ENCODE measurements at places on chromosomes 1 and 21.

DNA sequence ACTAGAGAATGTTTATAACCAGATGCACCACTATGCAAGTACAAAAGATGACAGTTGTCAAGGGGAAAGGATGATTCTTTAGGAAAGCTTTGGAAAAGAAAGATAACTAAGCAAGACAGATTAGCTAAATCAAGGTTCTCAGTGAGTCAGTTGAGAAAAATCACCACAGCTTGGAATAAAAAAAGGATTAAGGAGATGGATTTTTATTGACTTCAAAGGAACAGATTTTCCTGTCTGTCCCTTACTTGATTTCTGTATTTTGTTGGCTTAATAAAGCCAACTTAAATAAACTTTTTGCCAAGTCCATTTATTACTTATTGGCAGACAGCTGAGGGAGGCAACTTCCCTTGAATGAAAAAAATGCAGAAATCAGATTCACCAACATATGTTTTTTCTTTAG lies 93.9 kb downstream of the NR5A2 start:
- no peak for DNase-seq

DNA sequence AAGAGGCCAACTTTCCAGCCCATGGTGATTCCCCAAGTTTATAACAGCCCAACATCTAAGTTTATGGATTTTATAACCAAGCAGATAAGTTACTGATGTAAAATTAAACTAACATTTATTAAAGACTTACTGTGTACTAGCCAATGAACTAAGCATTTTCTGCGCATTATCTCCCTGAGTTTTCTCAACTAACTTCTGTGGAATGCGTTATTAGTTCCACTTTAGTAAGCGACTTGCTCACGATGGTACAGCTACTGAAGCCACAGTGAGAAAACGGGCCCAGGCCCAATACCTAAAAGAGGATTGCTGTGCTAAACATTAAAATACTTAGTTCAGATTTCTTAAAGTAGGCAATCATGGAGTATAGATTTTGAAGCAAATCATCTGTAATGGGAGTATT lies 61.0 kb downstream of the ZBTB18 start:
- no peak for DNase-seq

- DNase-seq: no peak
Observed at GRCh38 chr1:53511933-53512806, 53.0 kb downstream of the DMRTB1 start.

DNA sequence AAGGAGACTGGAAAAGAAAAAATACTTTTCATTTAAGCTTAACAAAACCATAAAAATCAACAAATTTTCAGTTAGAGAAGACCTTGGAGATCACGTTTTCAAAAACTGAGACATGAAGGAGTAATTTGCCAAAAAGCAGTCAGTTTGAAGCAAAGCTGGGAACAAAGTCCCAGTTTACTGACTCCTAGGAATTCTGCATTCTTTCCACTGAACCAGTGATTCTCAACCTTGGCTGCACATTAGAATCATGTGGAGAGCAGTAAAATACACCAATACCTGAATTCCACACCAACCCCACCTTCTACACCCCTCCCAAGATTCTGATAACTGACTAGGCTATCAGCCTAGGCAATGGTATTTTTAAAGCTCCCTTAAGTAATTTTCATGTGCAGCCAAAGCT lies 73.5 kb downstream of the PRPF38A start:
- no peak for DNase-seq

DNA sequence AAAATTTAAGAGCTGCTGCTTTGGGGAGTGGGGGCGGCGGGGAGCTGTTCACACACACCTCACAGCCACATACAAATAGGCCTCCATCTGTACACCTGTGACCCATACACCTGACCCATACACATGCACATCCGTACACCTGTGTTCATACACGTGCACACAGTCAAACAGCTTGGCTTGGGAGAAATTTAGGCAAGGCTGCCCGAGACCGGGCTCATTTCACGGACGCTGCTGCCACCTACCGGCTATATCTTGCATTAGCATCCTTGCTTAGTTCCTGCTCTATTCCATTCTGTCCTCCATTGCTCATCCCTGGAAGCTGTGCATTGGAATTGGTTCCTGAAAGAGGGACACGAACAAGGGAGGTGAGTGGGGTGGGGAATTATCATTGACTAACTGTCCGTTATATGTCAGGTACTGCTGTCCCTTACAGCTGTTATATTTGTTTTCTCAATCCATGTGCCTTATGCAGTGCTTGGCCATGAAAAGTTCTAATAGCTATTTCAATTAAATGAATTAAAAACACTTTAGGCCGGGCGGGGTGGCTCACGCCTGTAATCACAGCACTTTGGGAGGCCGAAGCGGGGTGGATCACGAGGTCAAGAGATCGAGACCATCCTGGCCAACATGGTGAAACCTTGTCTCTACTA lies 37.1 kb upstream of the EPB41 start:
- peak; percentile 29 for DNase-seq

DNA sequence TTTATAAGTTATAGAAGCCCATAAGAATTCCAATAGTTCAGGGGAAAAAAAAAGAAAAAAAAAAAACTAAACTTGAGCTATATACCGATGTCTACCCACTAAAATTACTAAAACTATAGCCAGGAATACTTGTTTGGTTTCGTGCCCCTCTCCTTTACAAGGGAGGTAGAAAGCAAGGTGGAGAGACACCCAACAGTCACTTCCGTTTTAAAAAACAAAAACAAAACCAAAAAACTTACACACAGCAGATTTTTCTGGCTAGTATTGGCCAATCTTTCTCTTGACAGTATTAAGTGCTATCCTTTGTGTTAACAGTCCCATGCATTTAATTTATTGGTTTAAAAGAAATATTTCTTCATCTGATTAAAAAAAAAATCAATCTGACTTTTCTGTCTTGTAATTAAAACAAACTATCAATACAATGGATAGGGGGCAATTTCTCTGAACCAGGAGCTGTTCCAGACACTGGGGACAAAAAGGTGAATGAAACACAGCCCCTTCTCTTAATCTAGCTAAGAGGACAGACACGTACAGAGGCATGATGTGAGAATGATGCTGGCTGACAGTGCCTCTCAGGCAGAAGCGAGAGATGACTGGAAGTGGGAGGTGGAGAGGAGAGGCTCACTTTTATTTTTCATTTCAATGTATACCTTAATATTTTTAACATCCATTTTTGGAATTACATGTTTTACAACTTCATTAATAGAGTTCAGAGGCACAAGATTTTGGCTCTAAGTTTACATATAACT lies 214.8 kb downstream of the RERE start:
- no peak for DNase-seq

DNA sequence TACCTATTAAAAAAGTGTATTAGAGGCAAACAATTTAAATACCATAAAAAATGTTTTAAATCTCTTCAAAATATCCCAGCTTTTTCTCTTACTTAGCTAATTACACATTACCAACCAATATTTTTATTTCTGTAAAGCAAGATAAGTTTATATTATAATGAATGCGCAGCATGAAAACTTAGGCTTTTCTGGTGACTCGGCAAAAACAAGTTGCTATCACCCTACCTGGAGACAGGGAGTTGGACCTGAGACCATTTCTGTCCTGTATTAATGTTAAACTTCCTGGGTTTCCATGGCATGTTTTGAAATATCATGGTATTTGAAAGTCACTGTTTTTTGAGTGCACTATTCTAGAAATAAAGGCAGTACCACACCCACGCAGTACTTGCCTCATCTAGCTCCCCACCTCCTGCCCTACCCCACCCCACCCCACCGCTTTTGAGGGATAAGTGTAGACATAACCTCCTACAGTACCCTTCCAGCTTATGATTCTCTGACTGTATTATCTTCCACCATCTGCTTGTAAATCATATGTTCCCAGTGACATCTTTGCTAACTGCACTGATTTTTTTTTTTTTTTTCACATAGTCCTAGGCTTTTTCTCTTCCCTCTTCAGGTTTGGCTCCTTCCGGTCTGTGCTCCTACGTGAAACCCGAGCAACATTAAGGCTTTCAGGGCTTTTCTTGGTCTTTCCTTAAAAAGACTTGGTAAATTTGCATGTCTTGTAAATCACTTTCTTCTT lies 77.5 kb downstream of the PHTF1 start:
- DNase-seq: no peak

- no peak for DNase-seq
Observed at GRCh38 chr1:22442212-22442894, 9.3 kb upstream of the ZBTB40 start.

DNA sequence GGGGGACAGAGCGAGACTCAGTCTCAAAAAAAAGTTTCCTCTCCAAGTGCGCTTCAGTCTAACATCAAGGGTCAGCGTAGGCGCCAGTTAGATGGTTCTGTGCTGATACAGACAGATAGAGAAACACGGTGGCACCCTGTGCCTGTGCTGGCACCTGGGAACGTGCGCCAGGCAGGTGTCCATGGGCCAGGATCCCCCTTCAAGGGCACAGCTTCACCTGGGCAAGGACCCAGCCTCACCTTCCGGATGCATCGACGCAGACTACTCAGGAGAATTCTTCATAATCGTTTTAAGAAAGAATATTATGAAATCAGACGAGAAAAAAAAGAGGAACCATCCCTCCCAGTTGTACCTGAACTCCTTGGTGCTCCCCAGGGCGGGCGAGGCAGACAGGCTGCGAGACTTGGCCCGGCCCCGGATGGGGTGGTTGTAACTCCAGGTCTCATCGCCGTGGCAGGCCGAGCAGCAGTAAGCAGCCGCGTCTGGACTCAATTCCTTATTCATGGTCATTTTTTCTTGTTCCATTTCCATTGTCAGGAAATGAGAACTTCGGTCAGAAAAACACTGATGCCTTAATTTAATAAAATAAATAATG lies 13.3 kb downstream of the NADK start:
- no peak for DNase-seq

GRCh38 chr1:226093621-226094020 lies 31.1 kb downstream of the H3-3A start:
- DNase-seq: no peak

- no peak for DNase-seq
Observed at GRCh38 chr1:219265026-219265515, 91.4 kb downstream of the LYPLAL1 start.

GRCh38 chr1:25572708-25573590 lies 29.5 kb downstream of the LDLRAP1 start:
- DNase-seq: peak; percentile 22

All from activated naive CD4-positive, alpha-beta T cell (primary cell).